Fibroblast of skin of left biceps (primary cell): ENCODE measurements at places on chromosomes 6 and 20.
A peak's percentile ranks its signal among the peaks of the same experiment; 100 is the strongest.

GRCh38 chr6:90284236-90285041 lies 12.2 kb downstream of the BACH2 start:
- peak; percentile 81 for DNase-seq

DNA sequence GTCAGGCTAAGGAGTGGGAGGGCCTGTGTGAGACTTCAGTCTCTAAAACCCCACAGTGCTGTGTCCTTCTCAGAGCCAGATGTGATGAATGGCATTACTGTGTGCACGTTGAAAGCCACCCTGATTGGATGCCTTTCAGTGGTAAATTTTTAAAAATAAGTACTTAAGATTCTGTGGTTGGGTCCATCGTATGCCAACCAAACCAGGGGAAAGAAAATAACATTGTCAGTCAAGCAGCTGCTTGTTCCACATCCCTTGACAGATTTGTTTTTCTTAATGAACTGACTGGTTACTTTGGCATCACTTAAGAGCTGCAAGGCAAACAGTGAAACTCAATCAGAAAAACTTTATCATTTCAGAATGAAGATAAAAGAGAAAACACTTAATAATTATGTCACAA lies 334.0 kb upstream of the NT5E start:
- no peak for DNase-seq

GRCh38 chr20:45341939-45342854 lies 6.0 kb downstream of the SDC4 start:
- no peak for DNase-seq

- peak; percentile 6 for DNase-seq
Measured at GRCh38 chr6:17505767-17506280, 94.3 kb upstream of the FAM8A1 start.

GRCh38 chr20:53656293-53657202 lies 62.9 kb upstream of the ZNF217 start:
- DNase-seq, result peak; percentile 59

DNA sequence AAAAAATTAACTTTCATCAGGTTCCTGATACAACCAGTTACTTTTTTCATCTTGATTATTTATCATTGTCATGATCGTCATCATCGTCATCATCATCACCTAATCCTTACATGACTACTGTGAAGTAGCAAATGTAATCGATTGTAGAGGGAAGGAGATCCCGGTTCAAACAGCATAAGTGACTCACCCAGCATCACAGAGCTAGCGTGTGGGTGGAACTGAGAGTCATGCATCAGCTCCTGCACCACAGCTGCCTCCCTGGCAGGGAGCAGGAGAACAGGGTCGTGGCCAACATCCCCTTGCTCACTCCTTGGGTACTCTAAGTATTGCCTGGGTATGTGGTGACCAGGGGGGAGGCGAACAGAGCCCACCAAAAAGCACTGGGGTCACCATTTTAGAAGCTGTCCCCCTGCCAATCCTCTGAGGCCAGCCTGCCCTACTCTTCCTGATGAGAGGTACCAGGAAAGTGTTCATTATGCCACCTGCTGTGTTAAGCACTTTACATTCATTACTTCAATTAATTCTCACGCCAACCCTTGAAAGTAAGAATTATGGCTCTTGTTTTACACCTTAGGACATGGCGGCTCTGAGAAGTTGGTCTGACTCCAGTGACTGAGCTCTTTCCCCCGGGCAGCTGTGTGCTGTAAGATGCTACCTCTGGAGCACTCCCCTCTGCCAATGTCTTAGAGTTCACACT lies 425.2 kb downstream of the CD83 start:
- no peak for DNase-seq

DNA sequence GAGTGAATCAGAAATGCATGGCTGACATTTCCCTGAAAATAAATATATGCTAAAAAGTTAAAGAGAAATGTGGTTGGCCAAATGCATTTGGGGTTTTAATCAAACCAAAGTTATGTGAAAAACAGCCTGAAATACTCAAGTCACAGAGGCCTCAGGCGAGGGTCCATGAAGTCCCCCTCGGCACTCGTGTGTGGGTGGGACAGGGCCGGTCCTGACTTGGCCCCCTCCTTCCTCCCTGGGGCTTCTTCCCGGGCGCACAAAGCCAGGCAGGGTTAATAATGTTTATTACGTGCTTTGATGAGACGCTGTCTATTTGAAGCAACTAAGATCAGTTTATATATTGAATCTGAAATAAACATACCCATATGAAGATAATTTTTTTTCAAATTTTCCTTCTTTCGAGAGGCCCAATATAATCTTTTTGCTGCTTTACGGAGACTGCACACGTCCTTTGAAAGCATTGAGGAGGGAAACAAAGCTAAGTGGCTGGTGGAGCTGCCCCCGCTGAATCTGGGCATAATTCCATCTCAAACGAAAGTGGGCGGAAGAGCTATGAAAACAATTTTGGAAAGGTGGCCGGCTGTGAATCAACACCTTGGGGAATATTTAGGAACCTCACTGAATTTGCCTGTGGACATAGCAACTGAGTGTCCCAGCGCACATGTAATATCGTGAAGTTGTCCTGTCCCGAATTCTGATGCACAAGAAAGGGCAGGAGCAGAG lies 55.8 kb upstream of the SMOC2 start:
- DNase-seq, result no peak
